ENCODE measurements at places on chromosomes 16 and 17.

DNA sequence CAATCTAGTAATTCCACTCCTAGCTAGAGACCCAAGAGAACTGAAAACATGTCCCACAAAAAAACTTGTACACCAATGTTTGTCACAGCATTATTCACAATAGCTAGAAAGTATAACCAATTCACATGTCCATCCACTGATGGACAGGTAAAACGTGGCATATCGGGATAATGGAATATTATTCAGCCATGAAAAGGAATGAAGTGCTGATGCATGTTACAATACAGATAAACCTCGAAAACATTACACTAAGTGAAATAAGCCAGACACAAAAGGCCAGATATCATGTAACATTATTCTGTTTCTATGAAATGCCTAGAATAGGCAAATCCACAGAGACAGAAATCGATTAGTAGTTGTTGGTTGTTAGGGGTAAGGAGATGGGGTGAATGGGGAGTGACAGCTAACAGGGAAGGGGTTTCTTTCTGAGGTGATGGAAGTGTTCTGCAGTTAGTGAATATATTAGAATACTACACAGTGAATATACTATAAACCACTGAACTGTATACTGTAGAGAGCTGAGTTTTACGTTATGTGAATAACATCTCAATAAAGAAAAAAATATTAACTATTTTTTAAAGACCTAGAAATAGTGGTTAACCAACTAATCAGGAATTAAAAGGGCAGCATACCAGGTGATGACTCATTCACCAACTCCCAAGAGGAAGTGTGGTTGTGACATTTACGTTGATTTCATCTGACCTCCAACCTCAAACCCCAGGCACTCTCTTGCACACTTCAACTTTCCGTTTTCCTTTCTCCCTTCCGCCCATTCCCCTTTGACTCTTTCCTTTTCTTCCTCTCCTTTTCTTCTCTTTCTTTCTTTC, 48.6 kb downstream of the GAS7 start:
- no peak for DNase-seq

GRCh38 chr17:47762728-47763127, 29.7 kb downstream of the TBX21 start:
- no peak for DNase-seq

DNA sequence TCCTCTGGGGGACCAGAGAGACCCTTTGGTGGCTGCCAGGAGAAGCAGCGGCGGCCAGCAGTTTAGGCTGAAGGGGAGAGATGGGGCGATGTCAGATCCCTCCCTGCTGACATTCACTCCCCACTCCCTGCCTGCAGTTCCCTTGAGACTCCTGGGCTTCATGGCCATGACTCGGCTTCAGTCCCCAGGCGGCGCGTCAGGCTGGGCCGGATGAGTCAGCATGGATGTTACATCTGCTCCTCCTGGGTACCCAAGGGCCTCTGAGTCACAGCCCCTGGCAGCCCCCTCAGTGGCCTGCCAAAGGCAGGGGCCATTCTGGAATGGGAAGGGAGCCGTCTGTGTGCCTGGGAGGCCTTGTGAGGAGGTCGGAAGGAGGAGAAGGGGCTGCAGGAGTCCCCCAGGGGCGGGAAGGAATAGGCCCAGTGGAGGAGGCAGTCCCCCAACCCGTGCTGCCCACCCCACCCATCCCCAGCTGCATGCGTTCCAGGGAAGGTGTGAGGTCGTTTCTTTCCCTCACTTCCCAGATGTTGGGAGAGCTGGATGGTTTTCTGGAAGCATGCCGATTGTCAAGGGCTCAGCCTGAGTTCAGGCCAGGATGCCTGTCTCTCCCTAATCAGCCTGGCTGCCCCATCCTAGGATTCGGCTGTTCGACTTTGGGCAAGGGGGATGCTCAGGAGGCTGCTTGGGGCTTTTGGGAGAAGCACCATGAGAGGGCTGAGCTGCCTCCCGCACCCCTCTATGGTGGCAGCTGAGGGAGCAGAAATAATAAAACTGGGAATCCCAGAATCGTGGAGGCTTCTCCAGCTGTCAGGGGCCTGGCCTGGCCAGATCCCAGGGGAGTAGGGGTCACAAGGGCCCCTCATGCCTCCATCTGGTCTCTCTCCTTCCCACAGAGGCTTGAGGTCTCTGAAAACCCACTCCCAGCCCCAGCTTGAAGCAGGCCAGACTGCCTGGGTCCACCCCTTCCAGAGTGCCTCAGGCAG, 9.7 kb downstream of the RHBDL3 start:
- no peak for DNase-seq

- DNase-seq, result no peak
Observed at GRCh38 chr16:11129378-11129781, 126.6 kb downstream of the SOCS1 start.

DNA sequence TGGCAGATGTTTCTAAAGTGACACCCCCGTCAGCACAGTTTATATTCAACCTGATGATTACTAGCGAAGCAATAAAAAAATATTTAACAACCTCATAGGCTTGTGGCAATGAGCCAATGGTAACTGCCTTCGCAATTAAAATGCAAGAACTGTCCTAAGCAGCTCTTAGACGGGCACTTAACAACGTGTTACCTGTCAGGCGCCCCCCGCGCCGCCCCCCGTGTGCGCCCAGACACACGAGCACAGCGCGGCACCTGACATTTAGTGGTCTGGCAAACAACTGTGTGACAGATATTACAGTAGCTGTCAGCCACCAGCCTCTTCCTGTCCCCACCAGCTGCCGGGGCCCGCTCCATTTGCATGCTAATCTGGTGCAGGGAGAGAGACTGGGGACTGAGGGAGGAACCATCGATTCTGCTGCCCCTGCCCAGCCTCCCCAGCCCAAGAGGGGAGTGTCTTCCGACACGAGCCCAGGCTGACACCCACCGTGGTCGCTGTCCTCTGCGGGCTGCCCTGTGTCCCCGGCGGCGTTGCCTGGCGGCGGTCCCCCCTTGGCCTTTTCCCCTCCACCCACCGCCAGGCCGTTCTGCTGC, 12.7 kb downstream of the NDUFAF8 start:
- no peak for DNase-seq

Measured in vagina (tissue), 2 donors.